Activated CD8-positive, alpha-beta T cell treated with anti-CD3 and anti-CD28 coated beads, Interleukin-2, amount 10 ng/mL, durations not matched to agents 7 days and 5 days (primary cell): ENCODE measurements at places on chromosomes 16 and 17.

GRCh38 chr16:20114356-20114755 is 40.7 kb upstream of the GPR139 start:
- no peak for DNase-seq

DNA sequence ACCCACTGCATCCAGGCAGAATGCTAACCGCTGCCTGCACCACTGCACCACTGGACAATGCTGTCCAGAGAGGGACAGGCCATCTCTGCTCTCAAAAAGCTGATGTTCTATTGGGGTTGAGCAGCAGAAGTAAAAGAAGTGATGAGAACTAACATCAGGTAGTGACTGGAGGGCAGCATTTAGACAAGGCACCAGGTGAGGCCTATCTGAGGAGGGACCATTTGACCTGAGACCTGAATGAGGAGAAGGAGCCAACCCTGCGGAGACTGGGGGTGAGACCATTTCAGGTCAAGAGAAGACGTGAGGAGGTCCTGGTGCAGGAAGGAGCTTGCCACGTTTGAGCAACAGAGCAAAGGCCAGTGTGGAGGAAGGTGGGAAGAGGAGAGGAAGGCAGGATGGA is 34.0 kb downstream of the NTN1 start:
- DNase-seq: no peak

- no peak for DNase-seq
Measured at GRCh38 chr16:85878407-85878806, 20.6 kb upstream of the IRF8 start.

DNA sequence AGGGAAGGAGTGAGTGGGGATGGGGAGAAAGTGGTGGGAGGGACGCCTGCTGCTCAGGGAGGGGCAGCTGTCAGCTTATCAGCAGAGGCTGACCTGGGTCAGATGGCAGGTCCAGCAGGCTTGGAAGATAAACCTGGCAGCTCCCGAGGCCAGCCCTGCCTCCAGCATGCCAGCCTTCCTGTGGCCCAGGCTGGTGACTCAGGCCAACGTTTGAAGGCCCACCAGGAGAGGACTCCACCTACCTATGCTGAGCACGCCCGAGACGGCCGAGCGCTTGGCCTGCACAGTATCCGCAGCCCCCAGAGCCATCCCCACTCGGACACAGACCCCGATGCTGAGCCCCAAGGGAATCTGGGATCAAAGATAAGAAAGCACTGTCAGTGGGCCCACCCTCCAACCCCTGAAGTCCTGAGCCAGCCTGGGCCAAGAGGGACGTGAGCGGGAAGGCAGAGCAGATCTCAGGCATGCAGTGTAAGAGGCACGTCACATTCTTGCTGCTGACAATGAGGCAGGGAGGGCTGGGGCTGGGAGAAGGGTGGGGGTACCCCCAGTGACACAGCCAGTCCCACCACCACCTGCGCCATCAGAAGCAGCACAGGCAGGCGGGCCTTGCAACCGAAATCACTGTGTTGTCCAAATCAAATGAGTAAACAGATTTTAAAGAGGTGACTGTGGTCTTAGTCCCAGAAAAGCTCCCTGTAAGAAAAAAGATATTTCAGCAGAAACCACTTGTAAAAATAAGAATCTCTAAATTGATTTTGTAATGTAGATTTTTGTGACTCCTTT is 12.4 kb downstream of the SLC47A2 start:
- DNase-seq: no peak

DNA sequence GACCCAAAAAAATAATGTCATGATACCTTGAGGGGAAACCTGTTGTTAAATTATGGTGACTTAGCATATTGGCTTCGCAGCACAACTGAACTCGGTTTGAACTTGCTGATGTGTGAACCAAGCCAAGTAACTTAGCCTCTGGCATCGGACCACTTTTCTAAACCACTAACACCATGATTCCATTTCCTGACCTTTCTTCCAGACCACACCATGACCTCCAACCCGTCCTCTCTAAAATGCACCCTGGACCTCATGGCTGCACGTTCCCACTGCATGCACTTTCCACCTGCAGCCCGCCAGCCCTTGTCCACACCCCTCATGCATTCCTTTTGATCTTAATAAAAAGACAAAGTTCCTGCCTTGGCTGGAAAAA is 29.3 kb downstream of the DYNLRB2 start:
- peak; percentile 33 for DNase-seq

- DNase-seq: no peak
Measured at GRCh38 chr16:27475561-27475960, 73.6 kb downstream of the IL21R start.

- no peak for DNase-seq
Measured at GRCh38 chr16:74736531-74737157, 36.0 kb upstream of the MLKL start.

DNA sequence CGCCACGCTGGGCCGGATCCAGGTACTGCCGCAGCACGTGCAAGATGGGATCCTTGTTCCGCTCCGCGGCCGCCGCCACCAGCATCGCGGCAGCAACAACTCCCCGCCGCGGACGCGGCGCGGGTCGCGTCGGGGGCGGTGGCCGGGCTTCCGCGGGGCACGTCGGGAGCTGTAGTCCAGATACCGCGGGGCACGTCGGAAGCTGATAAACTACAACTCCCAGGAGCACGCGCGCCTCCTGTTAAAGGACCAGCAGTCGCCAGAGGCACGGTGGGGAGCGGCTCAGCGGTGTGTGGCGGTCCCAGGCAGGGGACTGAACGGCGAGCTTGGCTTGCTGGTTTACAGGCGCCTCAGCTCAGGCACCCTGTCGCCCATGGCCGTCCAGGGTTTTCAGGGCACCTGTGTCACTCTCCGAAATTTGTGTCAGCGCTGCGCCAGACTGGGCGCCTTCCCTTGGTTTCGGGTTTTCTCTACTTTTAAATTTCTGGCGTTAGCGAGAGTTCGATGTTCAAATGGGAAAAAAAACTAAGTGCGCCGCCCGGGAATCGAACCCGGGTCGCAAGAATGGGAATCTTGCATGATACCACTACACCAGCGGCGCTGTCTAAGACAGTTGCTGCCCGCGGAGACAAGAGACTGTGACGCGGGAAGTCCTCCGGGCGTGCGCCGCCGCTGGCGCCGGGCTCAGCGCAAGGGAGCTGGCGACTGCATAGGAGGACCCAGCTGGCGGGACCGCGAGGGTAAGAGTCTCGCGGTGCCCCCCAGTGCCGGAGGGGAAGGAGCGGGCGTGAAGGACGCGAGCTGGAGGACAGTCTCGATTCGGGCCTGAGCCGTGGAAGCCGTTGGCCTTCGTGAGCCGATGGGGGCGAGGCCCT is at the start of gene METTL26:
TSS of gene METTL26 (minus strand) at position 100 of the 875 bp plus-strand sequence. CDS start at position 85, 15 bp downstream.
- peak; percentile 96 for DNase-seq

- DNase-seq: no peak
Measured at GRCh38 chr17:41507315-41507880, 2.0 kb upstream of the KRT13 start.

DNA sequence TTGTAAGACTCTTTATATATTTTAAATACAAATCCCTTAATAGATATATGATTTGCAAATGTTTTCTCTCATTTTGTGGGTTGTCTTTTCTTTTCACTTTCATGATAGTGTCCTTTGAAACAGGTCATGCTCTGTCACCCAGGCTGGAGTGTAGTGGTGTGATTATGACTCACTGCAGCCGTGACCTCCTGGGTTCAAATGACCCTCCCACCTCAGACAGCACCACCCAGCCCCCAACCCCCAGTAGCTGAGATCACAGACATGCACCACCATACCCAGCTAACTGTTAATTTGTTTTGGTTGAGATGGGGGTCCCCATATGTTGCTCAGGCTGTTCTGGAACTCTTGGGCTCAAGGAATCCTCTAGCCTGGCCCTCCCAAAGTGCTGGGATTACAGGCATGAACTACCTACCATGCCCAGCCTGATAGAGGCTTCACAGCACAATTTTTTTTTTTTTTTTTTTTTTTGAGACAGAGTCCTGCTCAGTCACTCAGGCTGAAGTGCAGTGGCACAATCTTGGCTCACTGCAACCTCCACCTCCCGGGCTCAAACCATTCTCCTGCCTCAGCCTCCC is 18.5 kb upstream of the TMIGD1 start:
- DNase-seq: no peak

- no peak for DNase-seq
Measured at GRCh38 chr17:13940858-13941665, 128.2 kb upstream of the COX10 start.

DNA sequence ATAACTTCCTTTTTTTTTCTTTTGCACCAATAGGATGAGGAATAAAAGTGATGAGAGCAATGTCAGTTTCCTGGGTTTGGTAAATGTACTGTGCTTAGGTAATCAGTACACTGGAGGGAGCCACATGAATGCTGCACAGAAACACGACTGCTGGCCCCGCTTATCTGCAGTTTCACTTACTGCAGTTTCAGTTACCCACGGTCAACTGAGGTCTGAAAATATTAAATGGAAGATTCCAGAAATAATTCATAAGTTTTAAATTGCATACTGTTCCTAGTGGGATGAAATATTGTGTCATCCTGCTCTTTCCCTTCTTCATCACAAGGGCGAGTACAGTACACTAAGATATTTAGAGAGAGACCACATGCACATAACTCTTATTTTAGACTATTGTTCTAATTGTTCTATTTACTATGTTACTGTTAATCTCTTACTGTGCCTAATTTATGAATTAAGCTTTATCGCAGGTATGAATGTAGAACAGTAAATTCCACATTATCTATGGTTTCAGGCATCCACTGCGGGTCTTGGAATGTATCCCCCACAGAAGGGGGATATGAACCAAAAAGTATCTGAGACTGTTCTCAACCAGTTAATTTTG is 6.4 kb upstream of the LGALS3BP start:
- DNase-seq: peak; percentile 52

GRCh38 chr17:47696717-47697642 is 3.0 kb downstream of the TBKBP1 start:
- no peak for DNase-seq

- DNase-seq: no peak
Measured at GRCh38 chr17:7707446-7707845, 2.4 kb downstream of the EFNB3 start.

- no peak for DNase-seq
Measured at GRCh38 chr16:75502916-75503605, 7.8 kb upstream of the CHST6 start.

GRCh38 chr17:79423811-79424465 is 186.9 kb downstream of the RBFOX3 start:
- no peak for DNase-seq

DNA sequence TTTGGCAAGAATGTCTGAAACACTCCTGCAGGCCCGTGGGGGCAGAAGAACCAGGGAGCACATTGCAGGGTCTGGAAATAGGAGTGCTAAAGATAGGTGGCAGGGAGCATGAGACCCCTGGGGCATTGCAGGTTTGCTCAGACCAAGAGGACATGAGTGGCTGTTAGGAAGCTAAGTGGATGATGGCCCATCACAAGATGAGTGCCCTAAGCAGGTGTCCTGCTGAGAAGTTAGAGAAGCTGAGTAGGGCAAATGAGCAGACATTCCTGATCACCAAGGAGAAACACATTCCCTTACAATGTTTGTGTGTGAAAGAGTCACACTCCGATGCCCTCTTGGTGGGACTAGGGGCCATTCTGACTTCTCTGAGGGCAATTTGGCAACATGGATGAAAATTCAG is 9.9 kb downstream of the MLYCD start:
- DNase-seq: no peak

GRCh38 chr16:73329358-73330286 is 281.7 kb upstream of the ZFHX3 start:
- DNase-seq: no peak

DNA sequence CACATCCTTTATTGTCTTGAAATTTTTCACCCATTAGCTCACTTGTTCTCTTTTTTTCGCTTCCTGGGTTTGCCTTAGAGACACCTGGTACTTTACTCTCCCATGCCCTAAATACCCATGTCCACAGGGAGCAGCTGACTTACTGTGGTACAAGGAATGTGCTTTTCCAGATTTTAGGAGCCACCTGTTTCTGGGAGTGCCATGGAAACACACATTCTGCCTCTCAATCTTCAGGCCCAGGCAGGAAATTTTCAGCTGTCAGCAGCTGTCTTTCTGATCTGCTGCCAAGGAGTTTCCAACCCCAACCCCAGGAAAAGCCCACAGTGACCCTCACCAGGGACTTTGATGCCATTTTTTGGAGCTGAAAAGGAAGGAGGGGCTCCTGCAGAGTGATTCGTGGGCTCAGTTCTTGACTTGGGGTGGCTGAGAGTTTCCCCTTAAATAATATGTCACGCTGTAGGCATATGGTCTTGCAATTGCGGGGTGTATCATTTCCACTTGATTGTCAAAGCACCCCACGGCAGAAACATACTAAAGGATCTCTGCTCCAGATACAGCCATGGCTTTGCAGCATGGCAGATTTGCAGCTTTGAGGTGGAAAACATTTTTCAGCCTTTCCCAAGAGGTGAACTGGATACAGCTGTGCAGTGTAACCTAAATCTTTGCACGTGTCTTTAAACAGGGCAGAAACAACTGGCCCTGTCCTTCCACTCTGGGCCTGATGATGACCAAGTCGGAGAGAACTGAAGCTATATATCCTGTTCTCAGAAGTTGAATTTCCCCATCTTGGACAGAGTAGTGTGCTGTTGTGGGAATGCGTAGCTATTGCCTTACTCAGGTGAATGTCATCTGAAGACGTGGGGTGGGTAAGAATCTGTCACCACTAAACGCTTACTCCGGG is 19.2 kb downstream of the RBFOX1 start:
- DNase-seq: no peak

GRCh38 chr16:88195911-88196465 is 186.8 kb upstream of the ZNF469 start:
- no peak for DNase-seq

DNA sequence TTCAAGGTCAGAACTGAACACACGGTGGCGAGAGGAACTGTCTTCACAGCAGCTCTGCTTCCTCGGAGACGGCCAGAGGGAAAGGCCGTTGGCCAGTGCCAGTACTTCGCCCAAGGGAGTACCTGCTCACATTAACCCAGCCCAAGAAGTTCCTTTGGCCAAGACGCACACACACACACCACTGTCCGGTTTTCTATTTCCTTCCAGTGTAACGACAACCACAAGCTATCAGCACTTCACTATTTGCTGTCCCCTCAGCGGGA is 744 bp upstream of the GGNBP2 start:
- peak; percentile 46 for DNase-seq

DNA sequence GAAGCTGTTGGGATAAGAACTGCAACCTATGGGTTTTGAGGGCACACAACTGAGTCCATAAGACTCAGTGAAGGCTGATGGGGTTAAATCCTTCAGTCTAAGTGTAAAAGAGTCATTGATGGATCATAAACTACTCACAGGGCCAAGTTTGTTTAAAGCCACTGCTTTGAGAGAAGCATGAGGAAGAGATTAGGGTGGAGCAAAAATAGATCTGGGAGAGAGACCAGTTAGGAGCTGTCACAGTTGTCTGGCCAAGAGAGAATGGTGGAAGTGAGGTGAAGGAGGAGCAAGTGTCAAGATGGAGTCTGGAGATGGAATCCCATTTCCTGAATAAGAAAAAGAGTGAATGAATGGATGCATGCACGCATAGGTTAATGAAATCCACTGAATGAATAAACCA is 379.1 kb upstream of the CDH11 start:
- DNase-seq: no peak

DNA sequence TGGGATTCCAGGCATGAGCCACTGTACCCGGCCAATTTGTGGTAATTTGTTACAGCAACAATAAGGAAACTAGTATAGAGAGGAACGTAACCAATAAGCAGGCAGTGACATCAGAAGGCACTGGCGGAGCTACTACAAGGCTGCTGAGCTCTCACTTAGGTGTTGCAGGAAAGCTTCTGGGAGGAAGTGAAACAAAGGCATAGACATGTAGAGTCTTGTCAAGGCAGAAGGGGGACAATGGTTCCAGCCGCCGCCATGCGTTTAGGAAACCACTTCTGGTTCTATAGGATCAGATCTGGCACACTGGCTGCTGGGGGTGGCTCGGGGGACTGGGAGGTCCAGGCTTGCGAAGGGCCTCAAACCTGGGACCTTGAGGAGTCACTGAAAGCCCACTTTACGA is 9.4 kb upstream of the CPSF4L start:
- no peak for DNase-seq

GRCh38 chr17:77706938-77707337 is 251.6 kb upstream of the TNRC6C start:
- DNase-seq: no peak
